ENCODE measurements at places on chromosomes 7 and 10.

DNA sequence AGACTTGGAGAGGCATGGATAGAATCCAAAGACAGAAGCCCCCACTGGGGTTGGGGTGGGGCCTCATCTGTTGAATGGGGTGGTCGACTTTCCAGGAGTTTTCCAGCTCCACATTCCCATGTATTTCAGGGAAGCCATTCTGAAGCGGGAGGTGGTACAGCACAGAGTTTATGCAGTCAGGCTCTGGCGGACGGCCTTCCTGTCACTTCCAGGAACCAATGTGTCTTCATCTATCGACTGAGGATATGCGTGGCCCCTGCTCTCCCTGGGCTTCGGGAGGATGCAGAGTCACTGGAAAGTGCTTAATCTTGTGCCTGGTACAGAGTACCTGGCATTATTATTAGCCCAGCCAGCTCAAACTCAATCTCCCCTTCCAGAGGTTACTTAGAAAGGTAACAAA is 26.3 kb downstream of the DOCK1 start:
- no peak for DNase-seq

DNA sequence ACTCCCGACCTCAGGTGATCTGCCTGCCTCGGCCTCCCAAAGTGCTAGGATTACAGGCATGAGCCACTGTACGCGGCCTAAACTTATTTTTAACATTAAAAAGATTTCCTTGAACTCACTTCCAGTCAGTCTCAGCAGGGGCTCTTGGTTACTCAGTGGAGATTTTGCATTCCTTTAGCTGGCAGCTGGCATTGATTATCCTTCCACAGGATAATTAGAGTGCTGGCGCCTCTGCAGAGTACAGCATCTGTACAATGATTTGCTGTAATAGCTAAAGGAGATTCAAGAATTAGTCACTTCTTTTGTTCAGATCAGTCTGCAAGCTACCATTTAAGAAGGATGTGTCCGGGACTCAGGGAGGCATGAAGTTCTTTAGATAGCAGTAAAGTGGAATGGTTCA is 125.0 kb upstream of the NPY start:
- DNase-seq, result peak; percentile 76

DNA sequence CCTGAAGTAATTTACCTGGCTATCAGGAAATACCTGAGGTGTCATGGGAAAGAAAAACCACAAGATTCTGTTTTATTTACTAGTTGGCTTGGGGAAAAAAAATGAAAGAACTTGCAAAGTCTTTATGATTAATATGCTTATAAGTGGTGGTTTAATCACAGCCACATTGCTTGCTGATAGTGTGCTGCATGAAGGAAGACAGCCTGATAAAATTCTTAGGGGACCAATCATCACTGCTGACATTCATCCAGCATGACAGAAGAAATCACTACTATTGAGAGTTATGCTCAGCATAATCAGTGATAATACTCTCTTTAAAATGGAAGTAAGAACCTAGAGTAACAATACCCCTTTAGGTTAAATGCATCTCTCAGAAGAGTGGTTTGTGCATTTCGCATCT is 150.2 kb upstream of the LRRN3 start:
- DNase-seq, result no peak

- no peak for DNase-seq
Observed at GRCh38 chr7:2539031-2539911, 16.1 kb downstream of the BRAT1 start.

DNA sequence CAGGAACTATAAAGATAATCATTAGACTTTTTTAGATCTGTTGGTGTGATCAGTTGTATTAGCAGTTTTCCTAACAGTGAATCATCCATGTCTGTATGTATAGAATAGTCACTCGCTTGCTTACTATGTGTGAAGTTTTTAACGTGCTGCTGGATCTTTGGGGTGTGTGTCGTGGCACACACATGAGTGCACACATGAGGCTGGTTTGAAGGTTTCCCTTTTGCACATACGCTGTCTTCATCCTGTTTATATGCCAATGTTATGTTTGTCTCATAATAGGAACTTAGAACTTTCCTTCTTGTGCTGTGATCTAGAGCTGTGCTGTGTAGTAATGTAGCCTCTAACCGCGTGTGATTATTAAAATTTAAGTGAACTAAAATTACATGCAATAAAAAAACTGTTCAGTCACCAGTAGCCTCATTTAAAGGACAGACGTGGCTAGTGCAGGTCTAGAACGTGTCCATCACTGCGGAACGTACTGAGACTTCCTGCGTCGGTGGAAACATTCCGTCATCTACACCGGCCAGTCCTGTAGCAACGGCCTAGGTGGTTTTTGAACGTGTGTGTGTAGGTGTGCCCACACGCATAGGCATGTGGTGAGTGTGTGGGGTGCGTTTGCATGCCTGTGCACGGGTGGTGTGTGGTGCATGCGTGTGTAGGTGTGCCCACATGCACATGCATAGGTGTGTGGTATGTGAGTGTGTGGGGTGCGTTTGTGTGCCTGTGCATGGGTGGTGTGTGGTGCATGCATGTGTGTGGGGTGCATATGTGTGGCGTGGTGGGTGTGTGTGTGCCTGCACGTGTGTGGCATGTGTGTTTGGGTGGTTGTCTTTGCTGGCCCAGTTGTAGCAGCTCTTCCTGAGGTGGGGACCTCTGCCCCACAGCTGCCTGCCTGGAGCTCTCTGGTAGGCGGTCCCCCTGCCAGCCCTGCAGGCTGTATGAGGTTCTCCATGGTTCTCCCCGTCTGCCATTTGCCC is 56.6 kb downstream of the INPP5A start:
- no peak for DNase-seq

DNA sequence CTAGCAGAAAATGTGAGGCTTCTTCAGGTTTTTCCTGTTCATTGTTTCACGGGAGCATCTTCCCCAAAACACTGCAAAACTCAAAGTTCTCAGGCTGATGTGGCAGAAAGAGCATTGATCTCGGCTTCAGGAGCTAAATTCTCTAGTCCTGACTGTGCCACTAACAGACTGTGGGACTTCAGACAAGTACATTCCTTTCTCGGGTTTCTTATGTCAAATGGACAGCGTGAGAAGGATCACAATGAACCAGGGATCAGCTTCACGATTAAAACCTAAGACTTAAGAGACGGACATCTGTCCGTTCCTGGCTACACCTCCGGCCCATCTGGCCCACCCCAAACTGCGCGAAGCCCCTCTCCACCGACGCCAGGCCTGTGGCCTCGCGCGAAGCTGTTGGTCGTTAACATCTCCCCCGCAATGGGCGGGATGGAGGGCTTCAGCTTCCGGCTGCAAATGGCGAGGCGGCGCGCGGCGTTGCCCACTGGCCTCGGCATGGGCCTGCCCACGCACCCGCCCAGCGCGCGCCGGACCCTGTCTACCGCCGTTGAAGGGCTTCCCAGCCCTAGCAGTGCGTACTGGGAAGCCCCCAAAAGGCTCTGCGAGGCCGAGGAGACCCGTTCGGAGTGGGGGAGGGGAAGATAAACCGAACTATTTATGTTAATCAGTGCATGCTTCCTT is 549 bp upstream of the DDX50 start:
- no peak for DNase-seq

DNA sequence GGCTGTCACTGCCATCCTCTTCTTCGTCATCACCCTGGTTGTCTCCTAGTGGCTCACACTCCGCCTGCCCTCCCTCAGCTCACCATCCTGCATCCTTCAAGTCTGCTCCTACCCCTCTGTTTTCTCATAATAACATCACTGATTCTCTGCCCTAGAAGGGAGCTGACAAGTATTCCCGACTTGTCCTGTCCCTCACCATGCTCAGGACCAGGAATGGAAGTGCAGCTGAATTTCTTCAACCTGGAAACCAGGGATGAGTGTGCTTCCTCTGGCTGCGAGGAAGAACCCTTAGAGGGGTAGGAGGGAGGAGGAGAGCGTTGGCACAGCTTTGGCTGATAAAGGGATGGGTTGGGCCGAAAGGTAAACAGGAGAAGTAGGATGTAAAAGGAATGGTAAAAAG is 174.8 kb upstream of the GPR26 start:
- DNase-seq, result no peak

DNA sequence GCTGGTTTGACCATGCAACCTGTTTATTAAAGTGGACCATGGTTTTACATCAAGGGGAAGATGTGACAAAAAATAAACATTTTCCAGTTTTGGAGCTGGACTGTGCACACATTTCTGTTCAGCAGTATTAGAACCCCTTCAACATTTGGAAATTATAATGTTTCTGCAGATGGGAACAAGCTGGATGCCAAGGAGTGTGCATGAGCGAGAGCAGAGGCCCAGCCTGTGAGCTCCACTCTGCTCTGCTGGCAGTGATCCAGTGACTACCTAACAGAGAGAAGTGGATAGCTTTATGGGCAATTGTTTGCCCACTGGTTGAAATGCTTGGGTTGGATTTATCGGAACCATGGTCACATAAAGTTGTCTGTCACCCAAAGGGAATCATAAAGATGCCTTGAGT is 456.7 kb downstream of the NRG3 start:
- no peak for DNase-seq

GRCh38 chr10:113457408-113457807 is 95.4 kb upstream of the HABP2 start:
- no peak for DNase-seq

- DNase-seq, result peak; percentile 68
Observed at GRCh38 chr10:48804740-48805182, 120.1 kb downstream of the WDFY4 start.

- no peak for DNase-seq
Observed at GRCh38 chr7:38154278-38154677, 23.8 kb upstream of the STARD3NL start.

- DNase-seq, result peak; percentile 64
Observed at GRCh38 chr7:31133497-31133896, 81.4 kb downstream of the ADCYAP1R1 start.

GRCh38 chr7:150502519-150502918 is 12.2 kb upstream of the GIMAP7 start:
- DNase-seq, result no peak

GRCh38 chr7:50619684-50620083 is 54.5 kb upstream of the DDC start:
- DNase-seq, result no peak

Measured in NCI-H69 (cell line).